ENCODE measurements at places on chromosomes 7 and 10. TPM values are rescaled to one million over a fixed set of nuclear protein-coding genes. Genes with fewer than 3 reads are reported as not detected.

OGDHL gene
- 0.37 TPM for total RNA-seq

SFRP4 gene
- 3.2 TPM for total RNA-seq

MOSPD3 gene
- total RNA-seq, result 3.5 TPM

C10orf67 gene
- total RNA-seq, result 0.11 TPM

TLX1 gene
- total RNA-seq, result not detected

ADAM22 gene
- 0.75 TPM for total RNA-seq

SPDYE2B gene
- total RNA-seq, result not detected

OPN1SW gene
- not detected for total RNA-seq

C10orf95 gene
- total RNA-seq, result not detected

DRGX gene
- not detected for total RNA-seq

WEE2 gene
- not detected for total RNA-seq

IRF5 gene
- total RNA-seq, result 0.37 TPM

ZWINT gene
- total RNA-seq, result 25.2 TPM

Measured in uterine smooth muscle cell (primary cell).